ENCODE measurements at places on chromosomes 5 and 9. TPM values are rescaled to one million over a fixed set of nuclear protein-coding genes. Genes with fewer than 3 reads are reported as not detected.

The LCN9 gene
- total RNA-seq = not detected

The ZER1 gene
- 36.4 TPM for total RNA-seq

The GAS1 gene
- 2.3 TPM for total RNA-seq

The SEMA5A gene
- total RNA-seq = 5.4 TPM

The CLIC3 gene
- 0.29 TPM for total RNA-seq

The NMUR2 gene
- total RNA-seq = 0.87 TPM

The PCDHB5 gene
- total RNA-seq = 2.5 TPM

The GADD45G gene
- total RNA-seq = 0.35 TPM

All from glomerular endothelial cell (primary cell).